ENCODE measurements at places on chromosomes 6 and 20.

GRCh38 chr20:50746138-50746940 is 15.0 kb downstream of the PARD6B start:
- no peak for DNase-seq

DNA sequence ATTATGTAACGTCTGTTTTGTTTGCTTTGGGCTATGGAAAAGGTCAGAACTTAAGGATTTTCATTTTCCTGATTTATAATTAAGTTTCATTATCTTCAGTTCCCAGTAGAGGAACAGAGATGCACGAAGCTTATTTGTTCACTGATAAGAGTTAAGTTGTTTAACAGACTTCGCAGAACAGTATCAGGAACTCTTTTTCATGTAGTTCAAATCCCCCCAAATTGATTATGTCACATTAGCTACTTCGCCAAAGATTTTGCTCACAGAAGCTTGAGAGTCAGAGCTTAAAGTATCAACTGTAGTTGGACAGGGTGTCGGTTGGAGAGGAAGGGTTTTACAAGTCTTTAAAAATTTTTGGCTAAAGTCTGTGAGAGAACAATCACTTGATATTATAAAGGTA is 43.4 kb downstream of the ZHX3 start:
- no peak for DNase-seq

DNA sequence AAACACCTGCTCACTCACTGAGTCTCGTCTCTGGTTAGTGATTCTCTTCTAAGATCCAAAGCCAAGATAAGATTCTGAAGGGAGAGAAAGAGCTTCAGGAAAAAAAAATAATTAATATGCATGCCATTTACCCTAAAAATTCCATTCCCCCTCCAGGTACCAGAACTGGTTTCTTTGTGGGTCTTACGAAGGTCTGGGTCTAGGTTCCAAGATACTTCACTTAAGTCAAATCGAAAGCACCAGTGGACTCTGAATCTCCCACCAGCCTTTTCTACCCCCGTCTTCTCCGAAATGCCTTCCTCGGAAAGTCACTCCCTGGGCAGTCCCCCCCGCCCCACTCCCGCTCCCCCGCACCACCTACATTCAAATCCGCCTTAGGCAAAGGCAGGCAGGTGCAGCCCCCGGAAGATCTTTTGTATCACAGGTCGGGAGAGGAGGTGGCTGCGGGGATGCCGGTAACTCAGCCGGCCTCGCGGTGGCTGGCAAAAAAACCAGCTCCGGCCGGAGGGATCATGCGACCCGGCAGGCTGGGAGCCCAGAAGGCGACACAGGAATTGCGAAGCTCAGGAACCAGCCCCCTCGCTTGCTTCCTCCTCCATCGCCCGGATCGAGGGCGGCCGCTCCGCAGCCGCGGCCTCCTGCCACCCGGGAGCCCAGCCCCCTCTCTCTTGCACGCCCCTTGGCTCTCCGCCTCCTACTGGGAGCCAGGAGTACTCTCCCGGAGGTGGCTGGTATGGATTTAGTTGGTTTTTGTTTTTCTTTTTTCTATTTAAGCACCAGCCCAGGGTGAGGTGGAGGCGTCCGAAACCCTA is at the start of gene BCL2L1:
Gene BCL2L1 (minus strand): TSS at position 612 of the 812 bp plus-strand sequence. CDS start 650 bp downstream, outside the sequence.
- peak; percentile 83 for DNase-seq

GRCh38 chr20:23128461-23129125 is 42.5 kb upstream of the CD93 start:
- no peak for DNase-seq

Measured in NCI-H1092 treated with DMSO at 0.1 percent for 48 hours (cell line).